HTR-8/SVneo (cell line): ENCODE measurements at places on chromosomes 4 and X.
A peak's percentile ranks its signal among the peaks of the same experiment; 100 is the strongest.

DNA sequence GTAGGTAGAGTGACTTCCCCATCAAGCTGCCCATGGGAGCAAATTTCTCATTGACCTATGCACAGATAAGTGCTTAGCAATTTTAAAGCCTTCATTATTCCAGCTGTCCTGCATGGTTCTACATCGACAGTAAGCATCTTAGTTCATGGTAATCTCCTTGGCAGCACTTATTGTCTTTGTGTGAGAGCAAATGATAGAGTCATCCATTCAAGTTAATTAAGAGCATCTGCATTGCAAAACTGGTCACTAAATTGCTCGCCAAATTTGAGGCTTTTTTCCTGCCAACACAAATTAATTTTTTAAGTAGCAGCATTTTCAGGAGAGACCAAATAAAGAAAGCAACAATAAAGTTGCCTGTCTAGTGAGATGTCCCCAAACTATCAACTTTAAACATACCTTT lies 76.7 kb downstream of the SH3BGRL start:
- DNase-seq, result no peak

- DNase-seq, result peak; percentile 53
Observed at GRCh38 chr4:151887031-151887815, 126.4 kb upstream of the GATB start.

GRCh38 chrX:52988985-52989917 lies 30.9 kb upstream of the FAM156A start:
- no peak for DNase-seq

GRCh38 chr4:7850489-7850888 lies 89.2 kb downstream of the AFAP1 start:
- DNase-seq, result no peak
